ENCODE measurements at places on chromosomes 13 and 19.

- DNase-seq, result no peak
Measured at GRCh38 chr19:6760606-6761005, 6.6 kb downstream of the SH2D3A start.

DNA sequence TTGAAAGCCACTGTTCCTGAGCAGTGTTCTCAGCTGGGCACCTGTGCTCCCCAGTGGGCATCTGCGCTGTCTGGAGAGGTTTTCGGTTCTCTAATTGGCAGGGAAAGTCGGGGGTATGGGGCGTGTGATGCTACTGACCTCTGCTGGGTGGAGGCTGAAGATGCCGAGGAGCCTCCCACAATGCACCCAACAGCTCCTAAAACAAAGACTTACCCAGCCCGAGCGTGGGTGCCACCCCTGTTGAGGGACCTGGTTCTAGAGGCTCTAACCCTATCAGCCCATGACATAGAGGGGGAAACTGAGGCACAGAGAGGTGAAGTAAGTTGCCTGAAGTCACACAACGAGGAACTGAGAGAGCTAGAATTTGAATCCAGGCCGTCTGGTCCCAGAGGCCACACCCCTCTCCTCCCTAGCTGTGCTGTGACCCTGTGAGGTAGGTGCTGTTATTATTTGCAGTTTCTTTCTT is 2.3 kb downstream of the SPACA4 start:
- peak; percentile 47 for DNase-seq

GRCh38 chr19:518598-519231 is 11.4 kb downstream of the TPGS1 start:
- DNase-seq, result peak; percentile 74

DNA sequence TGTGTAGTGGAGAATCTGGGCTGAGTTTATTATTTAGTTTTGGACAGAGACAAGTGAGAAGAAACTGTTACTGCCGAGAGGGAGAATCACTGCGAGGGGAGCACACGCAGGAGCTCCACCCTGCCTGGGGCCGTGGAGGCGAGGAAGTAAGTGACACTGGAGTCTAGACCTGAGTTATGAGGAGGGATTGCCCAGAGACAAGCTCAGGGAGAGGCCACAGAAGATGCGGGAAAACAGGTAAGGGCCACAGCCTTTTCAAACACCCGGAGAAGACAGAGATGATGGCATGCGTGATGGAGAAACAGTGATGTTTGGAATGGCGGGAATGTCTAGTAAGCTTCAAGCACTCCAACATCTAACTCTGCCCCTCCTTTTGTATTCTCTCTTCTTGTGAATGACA is 84.1 kb downstream of the TNFSF11 start:
- no peak for DNase-seq

GRCh38 chr13:39107561-39107960 is 69.3 kb downstream of the NHLRC3 start:
- DNase-seq, result no peak

DNA sequence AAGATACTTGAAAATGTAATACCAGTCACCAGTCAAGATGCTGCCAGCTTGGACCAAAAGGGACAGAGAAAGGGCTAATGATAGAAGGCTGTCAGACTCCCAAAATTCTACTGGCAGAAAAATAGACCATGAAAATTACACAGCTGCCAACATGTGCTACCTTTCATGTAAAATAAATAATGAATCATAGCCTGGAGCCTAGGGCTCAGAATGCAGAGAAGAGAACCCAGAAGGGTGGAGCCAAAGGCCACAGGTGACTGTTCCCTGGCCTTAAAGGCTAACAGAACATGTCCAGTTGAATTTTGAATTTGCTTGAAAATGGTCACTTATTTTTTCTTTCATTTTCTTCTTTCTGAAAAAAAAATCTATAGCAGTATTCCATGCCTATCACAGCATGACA is 1827.0 kb upstream of the MIR17HG start:
- DNase-seq, result no peak

DNA sequence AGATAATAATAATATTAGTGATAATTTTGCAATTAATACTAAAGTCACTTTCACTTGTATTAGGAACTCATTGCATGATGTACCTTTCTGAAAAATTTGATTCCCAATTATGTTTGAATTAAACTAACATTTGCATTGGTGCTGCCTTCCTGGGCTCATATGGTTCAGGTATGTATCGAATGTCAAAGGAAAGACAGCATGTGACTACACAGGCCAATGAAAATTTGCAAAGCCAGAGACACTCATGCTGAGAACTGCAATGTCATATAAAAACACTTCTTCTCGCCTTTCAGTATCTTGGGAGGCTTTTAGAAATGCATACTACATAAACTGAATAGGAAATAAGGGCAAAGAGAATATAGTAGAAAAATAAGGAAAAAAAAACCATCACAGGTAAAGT is 44.3 kb downstream of the RAP2A start:
- no peak for DNase-seq

DNA sequence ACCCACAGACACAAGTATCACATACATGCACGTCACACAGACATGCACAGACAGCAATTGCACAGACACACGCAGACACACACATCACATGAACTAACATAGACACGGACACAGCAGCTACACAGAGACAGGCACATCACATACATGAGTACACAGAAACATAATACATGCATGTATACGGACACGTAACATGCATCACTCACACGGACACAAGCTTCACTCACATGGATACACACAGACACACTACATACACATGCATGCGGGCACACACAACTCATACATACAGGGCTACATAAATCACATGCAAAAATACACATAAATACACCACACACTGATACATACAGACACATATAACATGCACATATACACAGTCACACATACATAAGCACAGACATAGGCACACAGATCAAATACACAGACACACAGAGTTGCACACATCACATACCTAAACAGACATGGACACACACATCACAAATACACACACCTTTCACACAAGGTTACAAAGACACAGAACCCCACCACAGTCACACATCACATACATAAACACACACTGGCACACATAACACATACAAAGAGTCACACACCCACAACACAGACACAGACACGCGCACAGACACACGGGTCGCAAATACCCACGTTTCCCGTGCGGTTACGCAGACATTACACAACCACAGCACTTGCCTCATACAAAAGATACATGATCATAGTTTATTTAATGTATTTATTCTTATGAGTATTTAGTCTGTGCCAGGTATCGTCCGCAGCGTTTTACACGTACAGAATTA is 1.1 kb upstream of the LMTK3 start:
- DNase-seq, result no peak

GRCh38 chr19:14310055-14310454 is 71.2 kb upstream of the ADGRE5 start:
- DNase-seq, result no peak

- DNase-seq, result peak; percentile 52
Measured at GRCh38 chr13:99357131-99357596, 50.0 kb upstream of the GPR183 start.
